ENCODE measurements at places on chromosomes 12 and 14. TPM values are rescaled to one million over a fixed set of nuclear protein-coding genes. Genes with fewer than 3 reads are reported as not detected.

- no peak for DNase-seq
These were observed 25.3 kb downstream of the VASH1 start for GRCh38 chr14:76786601-76787000.

- DNase-seq, result no peak
These were observed 204.2 kb upstream of the CDKN3 start for GRCh38 chr14:54192610-54193009.

The ZDHHC22 gene
- 0.10 TPM for total RNA-seq

The COCH gene
- 3.7 TPM for total RNA-seq

The MYO1H gene
- total RNA-seq, result not detected

The IRAK4 gene
- 3.8 TPM for total RNA-seq

The DLGAP5 gene
- 53.6 TPM for total RNA-seq

GRCh38 chr14:59362513-59362912 is 102.7 kb downstream of the GPR135 start:
- DNase-seq, result peak; percentile 42

GRCh38 chr12:14257734-14258574 is 107.5 kb upstream of the ATF7IP start:
- DNase-seq, result peak; percentile 97

GRCh38 chr12:117141097-117141898 is 42.1 kb upstream of the TESC start:
- DNase-seq, result no peak

DNA sequence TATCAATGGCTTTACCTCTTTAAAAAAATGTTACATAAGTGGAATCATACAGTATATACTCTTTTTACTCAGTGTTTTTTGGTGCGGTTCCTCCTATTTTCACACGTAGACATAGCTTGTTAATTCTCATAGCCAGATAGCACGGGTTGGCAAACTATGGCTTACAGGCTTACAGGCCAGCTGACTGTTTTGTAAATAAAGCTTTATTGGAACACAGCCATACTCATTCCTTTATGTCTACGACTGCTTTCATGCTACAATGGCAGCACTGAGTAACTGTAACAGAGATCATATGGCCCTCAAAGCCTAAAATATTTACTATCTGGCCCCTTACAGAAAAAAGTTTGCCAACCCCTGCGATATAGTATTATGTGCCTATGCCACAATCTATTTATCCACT is 5.8 kb upstream of the DAAM1 start:
- no peak for DNase-seq

DNA sequence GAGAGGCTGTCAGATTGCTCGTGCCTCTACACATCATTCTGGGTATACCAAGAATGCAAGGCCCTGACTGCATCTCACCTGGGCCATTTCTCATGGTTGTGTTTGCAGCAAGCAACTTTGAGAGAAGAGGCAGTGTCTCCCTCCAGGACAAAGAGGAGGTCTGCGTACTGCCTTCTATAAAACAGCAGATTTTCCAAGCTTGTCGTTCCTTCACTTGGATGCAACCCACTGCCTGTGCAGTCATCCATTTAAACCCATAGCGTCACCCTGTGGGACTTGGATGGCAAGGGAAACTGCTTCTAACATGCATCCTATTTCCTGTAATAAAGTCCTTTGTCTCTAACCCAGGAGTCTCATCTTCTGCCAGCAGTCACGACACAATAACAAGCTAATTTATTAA is 1.3 kb downstream of the POMT2 start:
- DNase-seq, result no peak

The TRIM9 gene
- total RNA-seq, result 1.8 TPM

The SERPINA10 gene
- not detected for total RNA-seq

The PRIMA1 gene
- 0.18 TPM for total RNA-seq

GRCh38 chr12:25970916-25971653 is 12.6 kb downstream of the RASSF8 start:
- no peak for DNase-seq

DNA sequence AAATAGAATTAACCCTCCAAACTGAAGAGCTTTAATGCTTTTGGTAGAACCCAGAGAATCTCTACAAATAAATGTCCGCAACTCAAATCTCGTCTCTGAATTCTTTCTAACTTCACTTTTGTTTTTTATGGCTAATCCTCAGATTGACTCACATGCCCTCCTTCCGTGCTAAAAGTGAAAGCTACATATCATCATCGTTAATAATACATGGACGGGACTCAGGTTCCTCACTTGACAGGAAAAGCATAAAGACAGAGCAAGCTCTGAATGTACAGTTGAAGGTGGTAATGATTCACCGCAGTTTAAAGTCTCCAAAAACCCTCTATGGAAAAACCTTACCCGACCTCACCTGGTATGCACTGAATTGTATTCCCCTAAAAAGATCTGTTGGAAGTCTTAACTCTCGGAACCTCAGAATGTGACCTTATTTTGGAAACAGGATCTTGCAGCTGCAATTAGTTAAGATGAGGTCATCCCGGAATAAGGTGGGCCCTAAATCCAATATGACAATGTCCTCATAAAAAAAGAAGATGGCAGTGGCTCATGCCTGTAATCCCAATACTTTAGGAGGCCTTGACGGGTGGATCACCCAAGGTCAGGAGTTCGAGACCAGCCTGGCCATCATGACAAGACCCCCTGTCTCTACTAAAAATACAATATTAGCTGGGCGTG is 147.4 kb upstream of the FOXN3 start:
- peak; percentile 68 for DNase-seq

GRCh38 chr14:86525673-86526072 is 995.7 kb downstream of the FLRT2 start:
- DNase-seq, result no peak

DNA sequence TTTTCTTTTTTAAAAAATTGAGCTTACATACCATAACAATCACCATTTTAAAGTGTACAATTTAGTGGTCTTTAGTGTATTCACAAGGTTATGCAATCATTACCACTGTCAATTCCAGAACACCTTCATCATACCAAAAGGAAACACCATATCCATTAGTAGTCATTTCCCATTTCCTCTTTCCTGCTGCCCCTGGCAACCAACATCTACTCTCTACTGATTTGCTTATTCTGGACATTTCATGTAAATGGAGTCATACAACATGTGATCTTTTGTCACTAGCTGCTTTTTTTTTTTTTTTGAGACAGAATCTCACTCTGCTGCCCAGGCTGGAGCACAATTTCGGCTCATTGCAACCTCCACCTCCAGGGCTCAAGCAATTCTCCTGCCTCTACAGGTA is 66.8 kb upstream of the CFL2 start:
- DNase-seq, result peak; percentile 98

The PPP1R1A gene
- total RNA-seq, result not detected

DNA sequence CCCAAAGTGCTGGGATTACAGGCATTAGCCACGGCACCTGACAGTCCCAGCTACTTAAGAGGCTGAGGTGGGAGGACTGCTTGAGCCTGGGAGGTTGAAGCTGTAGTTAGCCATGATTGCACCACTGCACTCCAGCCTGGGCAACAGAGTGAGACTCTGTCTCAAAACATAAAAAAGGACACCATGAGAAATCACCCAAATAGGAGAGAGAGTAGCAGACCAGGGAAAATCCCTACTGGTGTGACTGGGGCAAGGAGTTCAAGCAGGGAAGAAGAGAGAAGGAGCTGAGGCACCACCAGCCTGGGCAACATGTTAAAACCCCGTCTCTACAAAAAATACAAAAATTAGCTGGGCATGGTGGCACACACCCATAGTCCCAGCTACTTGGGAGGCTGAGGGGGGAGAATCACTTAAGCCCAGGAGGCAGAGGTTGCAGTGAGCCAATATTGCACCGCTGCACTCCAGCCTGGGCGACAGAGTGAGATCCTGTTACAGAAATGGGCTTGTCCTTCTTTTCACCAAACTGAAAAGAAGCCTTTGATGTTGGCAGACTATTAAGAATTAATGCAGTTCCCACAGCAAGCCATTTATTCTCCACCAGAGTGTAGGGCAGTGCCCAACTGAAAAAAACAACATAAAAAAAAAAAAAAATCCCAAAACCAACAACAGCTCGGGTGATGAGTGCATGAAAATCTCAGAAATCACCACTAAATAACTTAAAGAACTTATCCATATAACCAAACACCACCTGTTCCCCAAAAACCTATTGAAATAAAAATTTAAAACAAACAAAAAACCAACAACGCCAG is 4.5 kb upstream of the SRSF9 start:
- DNase-seq, result no peak

- DNase-seq, result no peak
These were observed 67.0 kb upstream of the RD3L start for GRCh38 chr14:104009297-104009696.

DNA sequence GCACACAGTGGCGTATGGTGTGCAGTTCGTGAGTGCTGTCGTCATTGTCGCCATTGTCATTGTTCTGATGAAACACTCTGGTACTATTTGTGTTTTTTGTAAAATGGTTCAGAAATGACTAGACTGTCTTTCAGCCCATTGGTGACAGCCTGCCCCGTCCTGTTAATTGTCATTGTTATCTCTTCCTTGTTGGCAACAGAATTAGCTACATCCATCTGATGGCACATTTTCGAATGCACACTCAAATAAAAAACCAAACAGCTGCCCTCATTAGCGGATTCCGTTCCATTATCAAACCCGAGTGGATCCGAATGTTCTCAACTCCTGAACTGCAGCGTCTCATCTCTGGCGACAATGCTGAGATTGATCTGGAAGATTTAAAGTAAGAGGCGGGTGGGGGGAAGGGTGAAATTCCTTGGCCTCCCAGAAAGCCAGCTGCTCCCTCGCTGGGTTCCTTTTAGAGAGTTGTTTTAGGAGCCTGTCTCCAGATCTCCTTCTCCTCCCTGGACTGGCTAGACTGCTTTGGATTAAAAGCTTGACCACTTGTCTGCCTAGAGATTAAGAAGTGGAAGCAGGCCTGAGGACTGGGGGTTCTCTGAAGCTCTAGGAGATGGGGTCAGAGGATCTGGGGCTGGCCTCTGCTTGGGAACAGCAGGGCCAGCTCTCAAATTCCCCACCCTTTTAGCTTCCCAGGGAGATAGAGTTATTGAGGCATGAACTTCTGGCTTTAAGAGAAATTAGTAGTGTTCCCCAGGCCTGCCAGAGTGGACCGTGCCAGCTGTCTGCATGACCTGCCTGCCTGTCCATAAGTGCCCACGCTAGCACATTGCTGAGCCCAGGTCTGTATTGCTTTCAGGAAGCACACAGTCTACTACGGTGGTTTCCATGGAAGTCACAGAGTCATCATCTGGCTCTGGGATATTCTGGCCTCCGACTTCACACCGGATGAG is 43.3 kb downstream of the MMAB start:
- no peak for DNase-seq

- no peak for DNase-seq
These were observed 1.7 kb upstream of the LIN7A start for GRCh38 chr12:80939231-80939950.

GRCh38 chr12:114697243-114697716 is 13.3 kb upstream of the TBX3 start:
- no peak for DNase-seq

- DNase-seq, result no peak
These were observed 101.1 kb downstream of the DAD1 start for GRCh38 chr14:22487941-22488340.

The NINJ2 gene
- total RNA-seq, result 0.50 TPM

DNA sequence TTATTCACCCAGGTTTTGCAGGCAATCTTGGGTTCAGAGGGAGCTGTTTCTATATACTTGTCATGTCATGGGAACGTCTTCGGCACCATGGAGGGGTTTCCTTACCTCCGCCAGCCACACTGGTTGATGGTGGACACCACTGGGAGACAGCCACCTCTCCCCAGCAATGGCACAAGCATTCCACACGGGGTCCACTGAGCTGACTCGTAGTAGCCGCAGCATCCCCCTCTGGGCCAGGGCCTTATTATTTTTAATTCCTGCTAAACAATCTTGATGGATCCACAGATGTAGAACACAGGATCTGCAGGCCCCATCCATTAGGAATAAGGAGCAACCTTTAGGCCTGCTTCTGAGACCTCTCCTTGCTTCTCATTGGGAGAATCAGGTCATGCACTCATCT is 132.9 kb downstream of the DICER1 start:
- no peak for DNase-seq

DNA sequence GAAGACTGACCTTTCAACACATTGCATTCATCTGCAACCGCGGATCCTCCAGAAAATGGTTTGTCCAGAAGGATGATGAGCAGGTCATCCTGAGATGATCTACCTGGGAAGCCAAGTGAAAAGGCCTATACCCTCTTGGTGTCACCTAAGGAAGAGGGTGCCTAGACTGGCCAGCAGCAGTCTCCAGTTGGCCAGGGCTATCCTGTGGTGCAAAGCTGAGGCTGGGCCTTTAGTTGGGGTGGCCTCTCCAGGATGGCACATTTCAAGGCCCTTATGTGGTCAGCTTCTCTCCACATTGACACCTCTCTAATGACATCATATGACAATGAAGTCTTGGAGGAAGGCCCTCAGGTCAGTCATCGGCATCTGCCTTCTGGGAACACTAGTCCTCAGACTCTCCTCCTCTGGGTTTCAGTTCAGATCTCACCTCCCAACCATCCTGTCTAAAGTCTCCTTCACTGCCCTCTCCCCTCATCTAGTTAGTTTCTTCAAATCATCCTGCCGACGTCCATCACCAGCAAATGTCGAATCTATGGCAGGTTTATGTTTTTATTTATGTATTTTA is 3.3 kb upstream of the SLC22A17 start:
- no peak for DNase-seq

The OR6C2 gene
- not detected for total RNA-seq

GRCh38 chr12:32176606-32177005 is 70.0 kb downstream of the BICD1 start:
- DNase-seq, result no peak

DNA sequence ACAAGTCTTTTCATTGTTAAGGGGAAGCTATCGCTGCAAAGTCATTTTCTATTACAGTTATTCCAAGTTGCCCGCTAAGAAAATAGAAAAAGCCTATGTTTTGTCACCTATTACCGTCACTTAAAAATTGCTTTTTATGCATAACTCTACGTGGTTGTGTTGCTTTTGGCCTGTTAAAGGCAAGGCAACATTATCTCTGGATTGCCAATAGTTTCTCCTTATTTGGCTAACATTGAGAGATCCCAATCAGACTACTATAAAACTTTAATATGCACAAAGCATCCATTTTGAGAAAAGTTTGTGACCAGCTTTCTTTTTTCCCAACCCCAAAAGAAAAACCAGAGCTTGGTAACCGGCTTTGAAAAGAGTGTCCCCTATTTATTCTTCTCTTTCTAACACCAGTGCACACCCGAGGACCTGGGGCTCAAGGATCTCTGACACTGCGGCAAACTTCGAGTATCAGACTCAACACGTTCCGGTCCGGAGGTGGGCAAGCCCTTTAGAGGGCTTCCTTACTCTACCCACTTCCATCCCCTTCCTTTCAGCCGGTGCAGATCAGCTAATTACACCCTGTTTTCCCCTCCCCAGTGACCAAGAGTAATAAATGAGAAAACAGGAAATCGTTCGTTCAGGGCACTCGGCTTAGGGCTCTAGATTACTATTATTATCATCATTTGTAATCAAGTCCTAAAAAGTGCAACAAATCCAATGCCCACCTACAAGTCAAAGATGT is 1.2 kb downstream of the PPP1R12A start:
- peak; percentile 23 for DNase-seq

DNA sequence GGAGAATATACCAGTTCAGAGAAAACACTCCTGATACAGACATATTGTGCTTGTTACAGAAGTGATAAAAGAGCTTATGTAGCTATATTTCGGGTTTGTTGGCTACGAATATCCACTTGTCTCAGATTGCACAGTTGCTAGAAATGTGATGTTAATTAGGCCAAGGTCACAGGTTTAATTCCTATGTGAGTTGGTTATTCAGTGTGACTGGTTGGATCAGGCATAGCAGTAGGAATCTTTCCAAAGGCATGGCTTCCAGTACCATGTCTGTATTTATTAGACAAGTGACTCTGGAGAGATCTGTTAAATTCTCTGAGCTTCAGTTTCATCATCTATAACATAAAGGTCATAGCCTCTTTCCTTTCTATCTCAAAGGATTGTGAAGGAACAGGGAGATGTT is 152.7 kb upstream of the KITLG start:
- DNase-seq, result no peak

The KCNA5 gene
- total RNA-seq, result not detected

The KLRC2 gene
- total RNA-seq, result not detected

The MYF5 gene
- not detected for total RNA-seq
